ENCODE measurements at places on chromosomes 7 and 10.

GRCh38 chr7:55484834-55485233 lies 87.5 kb downstream of the VOPP1 start:
- DNase-seq, result no peak

DNA sequence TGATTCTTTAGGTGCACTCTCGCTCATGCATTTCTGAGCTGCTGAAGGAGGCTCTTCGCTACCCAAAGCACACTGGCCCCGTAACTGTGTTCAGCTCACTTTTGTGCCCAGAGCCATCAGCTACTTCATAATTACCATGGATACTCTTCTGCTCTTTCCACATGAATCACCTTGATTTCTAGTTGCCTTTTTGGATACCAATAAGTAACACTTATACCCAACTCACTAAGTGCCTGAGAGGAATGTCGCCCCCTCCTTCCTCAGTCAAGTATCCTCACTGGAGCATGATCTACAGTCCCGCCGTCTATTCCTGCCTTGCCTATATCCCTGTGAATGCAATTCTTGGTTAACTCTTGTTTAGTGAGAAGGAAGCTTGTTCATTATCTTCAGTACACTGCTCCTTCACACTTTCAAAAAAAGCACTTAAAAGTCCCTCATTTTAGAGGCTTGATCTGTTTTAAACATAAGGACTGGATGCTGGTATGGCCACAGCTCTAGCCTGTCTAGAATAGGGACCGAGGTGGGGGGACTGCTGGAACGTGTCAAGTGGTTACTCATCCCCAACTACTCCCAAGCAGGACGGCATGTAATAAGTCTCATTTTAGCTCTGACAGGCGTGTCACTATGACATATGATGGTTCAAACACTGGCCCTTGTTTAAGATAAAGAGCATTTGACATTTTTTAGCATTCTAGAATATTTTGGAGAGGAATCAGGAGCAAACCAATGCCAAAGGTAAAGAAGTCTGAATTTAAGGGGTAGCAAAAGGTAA lies 23.7 kb downstream of the SVIL start:
- DNase-seq, result no peak

DNA sequence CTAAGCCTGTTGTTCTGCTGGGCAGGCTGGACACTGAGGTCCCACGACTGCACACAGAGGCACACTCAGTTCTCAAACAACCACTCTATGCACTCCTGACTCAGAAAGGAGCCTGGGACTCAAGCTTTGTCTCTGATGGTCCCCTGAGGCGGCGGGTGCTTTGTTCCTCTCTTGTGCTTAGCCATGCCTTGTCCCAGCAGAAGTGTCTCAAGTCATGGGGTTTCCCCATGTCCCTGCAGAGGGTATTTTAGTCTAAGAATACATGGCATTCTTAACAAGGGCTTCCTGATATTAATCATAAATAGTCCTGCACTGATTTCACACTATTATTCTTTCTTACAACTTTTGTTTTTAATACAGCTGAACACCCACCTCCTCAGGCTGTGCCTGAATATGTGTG lies 72.5 kb downstream of the CXCL12 start:
- no peak for DNase-seq

- no peak for DNase-seq
These were observed 21.7 kb upstream of the OR2A5 start for GRCh38 chr7:144027070-144027469.

DNA sequence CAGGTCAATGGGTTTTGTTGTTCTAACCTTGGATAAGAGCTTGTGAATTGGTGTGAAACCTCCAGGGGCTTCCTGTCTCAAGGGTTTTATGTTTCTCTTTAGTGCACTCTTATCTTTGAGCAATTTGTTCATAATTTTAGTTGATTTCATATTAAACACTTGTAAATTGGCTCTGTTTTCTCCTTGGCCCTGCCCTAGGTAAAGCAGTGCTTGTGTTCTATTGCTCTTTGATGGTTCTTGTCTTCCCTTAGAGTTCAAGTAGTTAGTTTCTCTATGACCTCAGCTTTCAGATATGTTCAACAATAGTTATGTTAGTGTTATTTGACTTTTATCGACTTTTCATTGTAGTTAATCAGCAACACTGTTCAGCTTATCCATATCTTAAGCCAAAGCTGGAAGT lies 566.4 kb upstream of the POT1 start:
- no peak for DNase-seq

DNA sequence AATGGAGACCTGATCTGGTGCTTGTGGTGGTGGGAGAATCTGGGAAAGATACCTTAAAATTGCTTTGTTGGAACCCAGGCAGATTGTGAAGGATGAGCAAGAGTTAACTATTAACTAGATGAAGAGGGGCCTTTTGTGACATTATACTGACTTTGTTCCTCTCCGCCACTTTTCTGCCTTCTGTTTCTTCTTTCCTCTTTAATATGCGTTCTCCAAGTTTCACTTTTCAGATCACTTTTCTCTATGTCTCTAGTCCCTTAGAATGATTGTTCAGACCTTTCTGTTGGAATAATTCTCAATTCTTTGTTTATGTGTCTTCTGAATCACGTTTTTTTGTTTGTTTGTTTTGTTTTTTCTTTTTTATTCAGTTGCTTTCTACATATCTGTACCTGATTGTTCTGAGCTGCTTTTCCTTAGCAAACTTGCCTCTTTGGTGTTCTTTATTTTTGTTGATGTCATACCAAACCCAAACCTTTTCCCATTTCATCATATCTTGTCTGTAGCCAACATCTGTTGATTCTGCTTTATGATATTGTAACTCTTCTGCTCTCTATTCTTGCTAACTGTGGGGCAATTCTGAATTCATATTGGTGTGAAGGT lies 2.8 kb downstream of the BMPR1A start:
- no peak for DNase-seq

GRCh38 chr10:93947055-93947454 lies 46.7 kb upstream of the PLCE1 start:
- no peak for DNase-seq

GRCh38 chr10:130171196-130171595 lies 35.0 kb downstream of the GLRX3 start:
- DNase-seq, result no peak

DNA sequence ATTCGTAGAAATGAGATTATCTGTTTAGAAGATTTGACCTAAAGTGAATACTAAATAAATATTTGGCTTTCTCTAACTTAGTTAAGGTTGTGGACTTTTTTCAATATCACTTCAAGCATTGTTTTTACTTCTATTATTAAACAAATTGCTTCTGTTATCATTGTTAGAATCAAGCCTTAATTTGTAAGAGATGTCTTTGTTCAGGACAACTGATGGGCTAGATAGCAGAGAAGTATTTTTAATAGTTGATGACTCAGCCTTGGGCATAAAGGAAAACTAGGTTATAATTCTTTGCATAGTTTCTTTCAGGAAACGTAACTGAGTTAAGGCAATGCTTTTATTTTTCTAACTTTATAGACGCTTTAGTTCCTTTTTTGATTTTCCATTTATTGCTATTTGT lies 128.8 kb upstream of the SMIM30 start:
- no peak for DNase-seq

- no peak for DNase-seq
These were observed 23.4 kb downstream of the UNC5B start for GRCh38 chr10:71235808-71236207.

DNA sequence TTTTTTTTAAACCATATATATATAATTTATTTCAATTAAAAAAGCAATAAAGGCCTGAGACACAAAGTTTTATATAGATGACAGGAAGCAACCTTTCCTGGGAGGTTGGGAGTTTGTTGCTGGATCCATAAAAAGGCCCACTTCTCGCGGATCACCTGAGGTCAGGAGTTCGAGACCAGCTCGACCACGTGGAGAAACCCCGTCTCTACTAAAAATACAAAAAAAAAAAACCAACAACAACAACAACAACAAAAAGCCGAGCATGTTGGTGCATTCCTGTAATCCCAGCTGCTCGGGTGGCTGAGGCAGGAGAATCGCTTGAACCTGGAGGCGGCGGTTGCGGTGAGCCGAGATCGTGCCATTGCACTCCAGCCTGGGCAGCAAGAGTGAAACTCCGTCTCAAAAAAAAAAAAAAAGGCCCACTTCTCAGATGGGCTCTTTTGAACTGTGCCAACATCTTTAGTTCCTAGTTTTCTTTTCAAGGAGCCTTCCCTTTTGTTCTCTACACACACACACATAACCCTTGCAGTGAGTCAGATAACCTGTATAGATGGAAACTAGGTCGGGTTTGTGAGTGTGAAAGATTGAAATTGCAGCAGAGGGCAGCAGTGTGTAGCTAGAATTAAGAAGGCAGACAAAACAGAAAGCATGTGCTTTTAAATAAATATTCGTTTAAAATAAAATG lies 1.2 kb upstream of the SMNDC1 start:
- DNase-seq, result peak; percentile 29

DNA sequence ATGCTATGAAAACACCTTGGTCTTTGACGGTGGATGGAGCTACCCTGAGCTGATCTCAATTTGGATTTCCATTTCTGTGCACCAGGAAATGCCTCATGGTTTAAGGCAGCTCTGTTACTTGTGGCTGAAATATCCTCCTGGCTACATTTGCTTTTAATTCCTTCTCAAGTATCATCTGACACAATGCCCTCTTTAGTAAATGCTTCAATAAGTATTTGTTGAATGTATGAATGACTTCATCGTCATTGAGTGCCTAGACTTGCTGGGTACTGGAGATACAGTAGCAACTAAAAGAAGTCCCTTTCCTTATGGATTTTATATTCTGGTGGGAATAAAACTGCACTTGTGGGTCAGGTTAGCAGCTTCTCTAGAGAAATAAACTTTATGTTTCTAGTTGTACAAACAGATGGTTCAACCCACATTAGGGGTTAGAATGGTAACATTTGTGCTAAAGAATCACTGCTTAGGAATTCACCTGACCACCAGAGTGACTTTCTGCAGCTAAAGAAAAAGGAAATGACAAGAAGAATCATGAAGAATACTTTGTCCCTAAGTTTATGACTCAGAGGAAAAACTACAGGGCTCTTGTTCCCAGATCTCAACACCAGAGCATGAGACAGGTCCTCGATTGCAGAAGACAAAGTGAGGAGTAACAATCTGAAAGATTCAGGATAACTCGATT lies 21.8 kb upstream of the SMNDC1 start:
- no peak for DNase-seq

DNA sequence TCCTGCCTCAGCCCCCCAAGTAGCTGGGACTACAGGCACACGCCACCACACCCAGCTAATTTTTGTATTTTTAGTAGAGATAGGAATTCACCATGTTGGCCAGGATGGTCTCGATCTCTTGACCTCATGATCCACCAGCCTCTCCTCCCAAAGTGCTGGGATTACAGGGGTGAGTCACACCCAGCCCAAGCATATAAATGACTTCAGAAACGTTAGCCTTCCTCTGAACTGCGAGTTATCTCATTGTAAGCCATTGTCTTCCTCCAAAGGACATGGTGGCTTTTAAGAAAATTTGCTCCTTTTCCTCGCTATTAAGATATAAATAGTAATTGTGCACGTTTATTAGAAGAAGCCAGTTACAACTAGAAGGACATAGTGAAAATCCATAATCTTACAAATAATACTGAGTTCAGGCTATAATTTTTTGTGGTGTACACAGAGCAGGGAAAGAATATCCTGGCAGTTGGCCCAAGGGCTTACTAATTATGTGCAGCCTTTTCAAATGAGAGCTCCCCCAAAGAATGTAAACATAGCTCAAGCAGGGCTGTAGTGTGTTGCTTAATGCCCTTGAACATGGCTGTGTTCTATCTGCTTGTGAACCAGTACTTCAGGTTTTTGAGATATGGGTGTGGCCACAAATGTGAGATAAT lies 495.8 kb downstream of the PARD3 start:
- no peak for DNase-seq

DNA sequence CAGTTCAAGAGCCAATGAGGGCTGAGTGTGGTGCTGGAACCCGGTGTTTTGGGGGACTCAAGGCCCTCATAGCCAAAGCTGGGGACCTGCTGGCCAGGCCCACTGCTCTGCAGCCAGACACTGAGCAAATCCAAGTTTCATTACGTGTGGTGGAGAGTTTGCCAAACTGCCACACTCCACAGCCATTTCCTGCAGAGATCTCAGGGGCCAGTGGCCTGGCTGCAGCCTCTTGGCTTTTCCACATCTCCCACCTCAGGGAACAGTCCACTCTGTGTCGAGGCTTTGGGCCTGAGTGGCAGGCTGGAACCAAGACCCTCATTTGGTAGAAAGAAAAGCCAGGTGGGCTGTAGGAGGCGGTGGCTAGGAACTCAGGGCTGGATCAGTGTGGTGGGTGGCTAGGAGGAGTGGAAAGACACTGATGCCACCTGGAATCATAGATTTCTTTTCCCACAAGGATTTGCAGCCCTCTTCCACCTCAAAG lies 3.2 kb downstream of the HOXA11 start:
- no peak for DNase-seq

DNA sequence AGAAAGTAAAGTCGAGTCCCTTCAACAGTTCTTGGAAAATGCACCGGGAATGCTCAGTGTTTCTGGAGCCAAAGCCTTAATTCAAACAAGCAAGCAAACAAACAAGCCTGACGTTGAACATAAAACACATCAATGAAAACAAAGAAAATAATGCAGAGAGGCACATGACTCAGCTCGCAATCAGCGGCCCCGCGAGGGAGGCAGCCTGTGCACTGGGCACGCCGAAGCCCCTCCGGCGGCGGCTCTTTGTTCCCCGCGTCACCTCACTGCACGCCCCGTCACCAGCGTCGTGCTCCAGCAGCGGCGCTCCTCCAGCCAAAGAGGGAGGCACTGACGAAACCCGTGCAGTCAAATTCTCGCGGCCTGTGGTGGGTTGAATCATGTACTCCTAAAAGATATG lies 151.5 kb downstream of the DNAJB6 start:
- DNase-seq, result no peak

- DNase-seq, result no peak
These were observed 53.5 kb upstream of the PARD3 start for GRCh38 chr10:34868589-34868988.

GRCh38 chr10:111171183-111171582 lies 94.4 kb downstream of the ADRA2A start:
- DNase-seq, result no peak

- peak; percentile 49 for DNase-seq
These were observed at the start of gene APBB1IP for GRCh38 chr10:26437637-26438461. Gene APBB1IP (plus strand): TSS chr10:26438341. CDS start chr10:26492327, 53,986 bp downstream.

GRCh38 chr7:122944682-122945303 lies 50.7 kb downstream of the TAS2R16 start:
- no peak for DNase-seq

DNA sequence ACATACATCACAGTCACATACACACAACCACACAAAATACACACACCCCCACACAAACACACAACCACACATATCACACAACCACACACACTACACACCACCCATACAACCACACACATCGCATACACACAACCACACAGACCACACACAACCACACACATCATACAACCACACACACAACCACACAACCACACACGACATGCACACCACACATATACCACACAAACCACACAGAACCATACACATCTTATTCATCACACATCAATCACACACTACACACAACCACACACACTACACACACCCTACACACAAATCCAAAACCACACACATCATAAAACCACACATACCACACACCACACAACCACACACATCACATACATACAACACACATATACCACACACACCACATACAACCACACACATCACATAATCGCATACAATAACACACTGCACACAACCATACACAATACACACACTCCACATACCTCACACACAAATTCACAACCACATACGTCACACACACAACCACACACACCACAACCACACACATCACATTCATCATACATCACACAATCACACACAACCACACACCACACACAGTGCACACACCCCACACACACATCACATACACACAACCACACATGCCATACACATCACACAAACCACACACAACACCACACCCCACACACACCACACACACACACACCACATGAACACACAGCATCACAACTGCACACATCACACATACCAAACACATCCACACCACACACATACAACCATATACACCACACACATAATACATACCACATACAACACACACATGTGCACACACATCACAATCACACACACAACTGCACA lies 30.4 kb downstream of the GPRIN2 start:
- no peak for DNase-seq
